ENCODE measurements at places on chromosomes 2 and 18. TPM values are rescaled to one million over a fixed set of nuclear protein-coding genes. Genes with fewer than 3 reads are reported as not detected.

The FAHD2B gene
- 41.1 TPM for total RNA-seq

The CCDC121 gene
- 6.0 TPM for total RNA-seq

DNA sequence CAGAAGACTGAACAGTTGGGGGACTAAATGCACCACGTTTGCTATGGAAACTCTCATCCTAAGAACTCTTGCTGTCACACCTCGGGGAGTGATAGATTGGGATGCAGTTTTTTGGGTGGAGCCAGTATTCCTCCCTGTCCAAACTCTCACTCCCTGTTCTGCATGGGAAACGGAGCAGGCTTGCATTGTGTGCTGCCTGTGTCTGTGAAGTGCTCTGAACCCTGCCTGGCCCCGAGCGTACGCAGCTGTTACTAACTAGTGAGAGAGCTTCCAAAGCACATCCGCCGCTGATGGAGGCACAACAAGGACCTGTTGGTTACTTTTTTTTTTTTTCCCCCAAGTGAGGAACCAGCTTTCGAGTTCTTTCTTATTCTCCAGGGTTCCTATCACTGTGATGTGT lies 195.5 kb downstream of the ANAPC1 start:
- no peaks in the 10 kb centered on the region for H3K36me3 ChIP-seq
- H3K4me3 ChIP-seq = no peak overlapping the region
- no peak for DNase-seq
- no peaks in the 10 kb centered on the region for H3K27me3 ChIP-seq

DNA sequence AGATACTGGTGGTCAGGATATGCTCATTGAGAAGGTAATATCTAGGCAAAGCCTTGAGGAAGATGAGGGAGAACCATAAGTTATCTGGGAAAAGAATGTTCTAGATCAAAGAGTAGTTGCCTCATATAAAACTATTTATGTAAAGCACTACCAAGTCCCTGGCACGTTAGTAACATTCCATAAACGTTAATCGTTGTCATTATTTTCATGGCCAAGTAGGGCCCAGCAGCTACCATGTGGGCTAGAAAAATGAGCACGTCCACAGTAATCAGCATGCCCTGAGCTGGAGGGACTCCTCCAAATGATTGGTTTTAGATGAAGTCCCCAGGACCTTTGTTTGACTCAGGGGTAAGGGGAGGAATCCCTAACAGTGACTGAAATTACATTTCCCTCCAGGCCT lies 32.7 kb upstream of the AFTPH start:
- no peak for DNase-seq
- H3K4me3 ChIP-seq = no peak overlapping the region
- H3K27me3 ChIP-seq = no peaks in the 10 kb centered on the region
- H3K27ac ChIP-seq = no peak overlapping the region
- no peaks in the 10 kb centered on the region for H3K36me3 ChIP-seq

GRCh38 chr2:218883491-218884490 lies 3.1 kb downstream of the WNT10A start:
- no peak overlapping the region for H3K27ac ChIP-seq
- DNase-seq = no peak
- peaks cover 4% of the 10 kb centered on the region for H3K4me1 ChIP-seq
- peaks cover 2% of the 10 kb centered on the region for H3K36me3 ChIP-seq
- H3K27me3 ChIP-seq = peaks cover 85% of the 10 kb centered on the region
